ENCODE measurements at places on chromosomes 13 and 19. TPM values are rescaled to one million over a fixed set of nuclear protein-coding genes. Genes with fewer than 3 reads are reported as not detected.

DNA sequence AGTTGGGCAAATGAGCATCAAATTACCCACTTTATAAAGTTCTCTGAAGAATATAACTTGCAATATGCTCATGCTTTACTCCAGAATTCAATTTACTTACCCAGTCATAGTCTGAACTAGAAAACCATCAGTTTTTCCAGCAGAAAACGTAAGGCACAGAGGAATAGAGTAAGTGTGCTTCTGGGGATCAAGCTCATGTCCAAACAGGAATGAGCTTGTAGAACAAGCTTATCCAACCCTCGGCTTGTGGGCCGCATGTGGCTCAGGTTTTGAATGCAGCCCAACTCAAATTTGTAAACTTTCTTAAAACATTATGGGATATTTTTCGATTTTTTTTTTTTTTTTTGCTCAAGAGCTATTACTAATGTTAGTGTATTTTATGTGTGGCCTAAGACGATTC lies 308.5 kb upstream of the KLF12 start:
- no peak for DNase-seq

GRCh38 chr19:38665219-38665931 lies 17.9 kb downstream of the ACTN4 start:
- DNase-seq: no peak

DNA sequence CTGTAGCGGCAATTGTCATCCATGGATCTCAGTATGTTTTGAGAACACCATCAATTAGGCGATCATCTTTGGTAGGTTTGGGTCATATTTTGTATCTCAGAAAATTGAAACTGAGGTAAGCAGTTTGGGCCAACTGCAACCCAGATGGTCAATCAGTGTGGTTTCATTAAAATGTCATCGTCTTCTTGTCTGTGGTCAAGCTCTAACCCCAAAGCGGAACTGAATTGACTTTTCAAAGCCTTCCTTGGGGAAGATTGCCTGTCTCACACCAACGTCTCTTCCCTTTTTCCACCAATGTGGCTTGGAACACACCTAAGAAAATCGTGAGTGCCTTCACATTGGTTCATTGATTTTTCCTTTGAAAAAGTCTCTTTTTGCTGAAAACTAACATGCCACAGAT lies 56.3 kb upstream of the UBAC2 start:
- DNase-seq: no peak

DNA sequence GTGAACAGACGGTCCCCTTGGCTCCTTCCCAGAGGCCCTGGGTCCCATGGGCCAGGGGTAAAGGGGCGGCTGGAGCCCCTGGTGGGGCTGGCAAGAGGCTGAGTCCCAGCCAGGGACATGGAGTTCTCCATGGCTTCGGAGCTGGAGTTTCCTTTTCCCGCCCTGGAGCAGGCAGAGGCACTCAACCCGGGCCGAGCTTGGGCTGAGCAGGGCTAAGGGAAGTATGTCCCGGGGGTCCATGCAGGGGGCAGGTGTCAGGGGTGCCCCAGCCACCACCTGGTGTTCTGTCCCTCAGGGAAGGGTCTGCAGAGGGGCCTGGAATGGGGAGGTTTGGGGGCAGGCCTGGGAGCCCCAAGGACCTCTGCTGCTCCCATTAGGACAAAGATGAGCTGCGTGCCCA lies 54.0 kb upstream of the TPM4 start:
- no peak for DNase-seq

Gene NLRP9
- total RNA-seq: not detected
